ENCODE measurements at places on chromosomes 4 and X. TPM values are rescaled to one million over a fixed set of nuclear protein-coding genes. Genes with fewer than 3 reads are reported as not detected.

The CAPN6 gene
- total RNA-seq, result not detected

The EGFL6 gene
- 2.2 TPM for total RNA-seq

- H3K27me3 ChIP-seq, result no peaks in the 10 kb centered on the region
- no peaks in the 10 kb centered on the region for H3K4me1 ChIP-seq
- no peak for DNase-seq
Observed at GRCh38 chr4:111546881-111547280, 598.4 kb upstream of the FAM241A start.

DNA sequence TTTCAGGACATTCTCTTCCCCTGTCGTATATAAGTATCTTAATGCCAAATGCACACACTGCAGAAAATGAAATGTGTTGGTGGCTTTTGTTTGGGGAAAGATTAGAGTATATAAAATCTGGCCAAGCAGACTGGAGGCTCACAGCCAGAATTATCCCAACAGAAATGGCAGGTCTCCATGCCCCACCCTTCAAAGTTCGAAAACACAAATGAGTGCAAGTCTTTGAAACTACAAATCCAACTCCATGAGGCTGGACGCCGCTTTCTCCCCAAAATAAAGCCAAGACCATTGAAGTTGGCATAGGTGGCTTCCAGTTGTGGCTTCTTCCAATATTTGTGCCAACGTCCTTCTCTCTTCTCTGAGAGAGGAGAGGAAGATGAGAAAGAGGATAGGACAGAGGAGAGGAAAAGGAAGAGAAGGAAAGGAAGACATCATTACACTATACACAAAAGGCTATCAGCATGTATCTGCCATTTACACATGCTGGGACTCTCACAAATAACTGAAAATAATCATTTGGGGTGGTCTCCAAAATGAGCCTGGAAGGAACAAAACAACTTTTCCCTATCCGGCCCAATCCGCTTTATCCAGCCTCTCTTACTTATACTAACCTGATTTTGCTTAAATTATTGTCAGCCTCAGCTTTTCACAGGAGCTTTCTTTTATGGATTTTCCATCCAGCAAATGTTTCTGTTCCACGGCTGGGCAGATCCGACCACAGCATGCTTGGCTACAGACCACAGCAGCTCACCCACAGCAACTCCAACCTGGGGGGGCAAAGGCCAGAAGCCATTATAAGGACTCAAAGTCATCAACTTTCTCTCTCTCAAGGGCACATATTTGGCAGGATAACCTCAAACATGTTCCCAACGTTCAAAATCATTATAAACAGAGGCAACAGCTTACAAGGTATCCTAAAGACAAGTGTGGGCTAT, 71.7 kb downstream of the APBB2 start:
- H3K27me3 ChIP-seq, result peaks cover 1% of the 10 kb centered on the region
- no peak for DNase-seq
- no peaks in the 10 kb centered on the region for H3K36me3 ChIP-seq

- no peaks in the 10 kb centered on the region for H3K27me3 ChIP-seq
- peaks cover 2% of the 10 kb centered on the region for H3K36me3 ChIP-seq
- peaks cover 16% of the 10 kb centered on the region for H3K4me1 ChIP-seq
- H3K27ac ChIP-seq, result no peak overlapping the region
Observed at GRCh38 chrX:41796577-41796976, 72.6 kb downstream of the GPR82 start.

DNA sequence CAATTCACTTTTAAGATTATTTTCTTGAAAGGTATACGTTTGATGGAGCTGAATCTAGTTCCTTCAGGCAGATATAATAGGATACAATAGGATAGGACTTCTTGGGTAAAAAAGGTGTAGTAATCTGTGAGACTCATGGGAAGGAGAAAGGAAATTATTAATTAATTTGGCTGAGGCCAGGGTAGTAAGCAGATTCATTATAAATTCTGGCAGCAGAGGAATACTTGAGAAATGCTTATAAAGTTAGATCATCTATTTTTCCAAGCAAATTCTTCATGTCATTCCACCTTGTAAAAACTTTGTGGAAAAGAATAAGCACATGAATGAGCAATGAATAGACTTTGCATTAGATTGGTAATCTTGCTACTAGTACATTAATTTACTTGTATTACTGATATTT, 46.9 kb downstream of the GYPE start:
- H3K4me1 ChIP-seq, result peaks cover 2% of the 10 kb centered on the region
- no peaks in the 10 kb centered on the region for H3K36me3 ChIP-seq
- H3K27ac ChIP-seq, result no peak overlapping the region
- no peak overlapping the region for H3K4me3 ChIP-seq
- DNase-seq, result no peak

DNA sequence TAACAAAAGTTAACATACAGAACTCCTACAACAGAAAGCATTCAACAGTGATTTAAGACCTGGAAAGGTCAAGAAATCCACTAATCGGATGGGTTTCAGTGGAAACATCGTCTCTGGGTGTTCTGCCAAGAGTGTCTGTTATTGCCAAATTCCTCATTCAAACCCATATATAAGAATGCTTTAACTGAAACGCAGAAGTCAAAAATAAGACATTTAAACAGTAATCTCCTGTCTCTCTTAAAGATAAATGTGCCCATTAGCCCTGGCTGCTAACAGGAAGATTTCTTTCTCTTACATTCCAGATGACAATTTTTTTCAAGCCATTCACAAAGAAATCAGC, 31.5 kb downstream of the DCTD start:
- no peak for DNase-seq
- H3K27ac ChIP-seq, result no peak overlapping the region
- no peaks in the 10 kb centered on the region for H3K4me1 ChIP-seq

DNA sequence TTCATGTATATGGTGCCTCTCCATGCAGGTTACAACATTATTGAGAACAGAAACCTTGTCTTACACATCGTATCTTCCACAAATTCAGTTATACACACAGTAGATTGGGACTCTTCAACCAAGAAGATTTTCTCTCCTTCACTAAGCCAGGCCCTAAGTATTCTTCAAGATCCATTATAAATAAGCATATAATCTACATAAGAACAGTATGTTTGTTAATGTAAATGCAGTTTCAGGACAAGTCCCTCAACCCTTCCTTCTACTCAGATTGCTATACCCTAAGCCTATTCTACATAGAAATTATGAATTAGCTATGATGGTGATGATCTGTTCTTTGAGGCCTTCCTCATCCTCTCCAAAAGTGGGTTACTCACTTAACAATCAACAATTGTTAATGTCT, 41.2 kb downstream of the COL4A6 start:
- H3K27me3 ChIP-seq, result no peaks in the 10 kb centered on the region
- no peaks in the 10 kb centered on the region for H3K36me3 ChIP-seq
- no peak overlapping the region for H3K27ac ChIP-seq
- no peaks in the 10 kb centered on the region for H3K4me1 ChIP-seq

- H3K4me1 ChIP-seq, result peaks cover 13% of the 10 kb centered on the region
- DNase-seq, result no peak
- H3K27ac ChIP-seq, result no peak overlapping the region
- H3K4me3 ChIP-seq, result no peak overlapping the region
- no peaks in the 10 kb centered on the region for H3K36me3 ChIP-seq
Observed at GRCh38 chr4:2292646-2293108, 30.8 kb upstream of the MXD4 start.

DNA sequence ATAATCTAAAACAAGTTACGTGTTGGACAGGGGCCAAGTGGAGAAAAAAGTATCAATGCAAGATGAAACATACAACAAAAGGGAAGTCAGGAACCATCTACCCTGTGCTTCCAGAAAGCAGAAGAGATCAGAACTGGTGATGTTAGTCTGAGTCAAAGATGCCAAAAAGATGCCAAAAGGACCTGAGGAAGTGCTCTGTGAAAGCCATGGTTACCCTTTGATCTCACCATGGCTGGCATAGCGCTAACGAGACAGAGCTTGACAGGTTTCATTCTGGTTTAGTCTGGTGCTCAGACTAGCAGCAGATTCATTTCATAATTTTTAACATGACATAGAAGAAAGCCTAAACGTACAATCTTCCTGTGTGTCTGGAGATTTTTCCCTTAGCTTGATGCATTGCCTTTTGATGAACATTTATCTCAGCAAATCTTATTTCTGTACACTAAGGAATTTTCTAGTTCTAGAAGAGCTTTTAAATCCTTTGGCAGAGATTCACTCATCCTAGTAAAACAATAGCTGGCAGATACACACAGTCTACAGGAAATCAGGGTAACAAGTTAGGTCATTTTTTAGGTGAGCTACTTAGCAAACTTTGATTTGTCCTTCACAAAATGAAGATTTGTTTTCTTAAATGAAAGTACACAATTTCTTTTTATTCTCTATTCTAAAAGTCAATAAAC, 87.7 kb downstream of the COL25A1 start:
- DNase-seq, result no peak
- no peaks in the 10 kb centered on the region for H3K4me1 ChIP-seq
- no peaks in the 10 kb centered on the region for H3K36me3 ChIP-seq
- peaks cover 12% of the 10 kb centered on the region for H3K27me3 ChIP-seq

- no peaks in the 10 kb centered on the region for H3K4me1 ChIP-seq
- no peak overlapping the region for H3K4me3 ChIP-seq
- no peaks in the 10 kb centered on the region for H3K36me3 ChIP-seq
Observed at GRCh38 chrX:115174548-115174947, 14.7 kb upstream of the RBMXL3 start.

Measured in activated CD4-positive, alpha-beta T cell treated with anti-CD3 and anti-CD28 coated beads, Interleukin-2, amount 10 ng/mL, durations not matched to agents 24 days and 14 days (primary cell).